ENCODE measurements at places on chromosomes 16 and 17.

GRCh38 chr16:85505794-85506634 is 107.1 kb upstream of the GSE1 start:
- DNase-seq = no peak

DNA sequence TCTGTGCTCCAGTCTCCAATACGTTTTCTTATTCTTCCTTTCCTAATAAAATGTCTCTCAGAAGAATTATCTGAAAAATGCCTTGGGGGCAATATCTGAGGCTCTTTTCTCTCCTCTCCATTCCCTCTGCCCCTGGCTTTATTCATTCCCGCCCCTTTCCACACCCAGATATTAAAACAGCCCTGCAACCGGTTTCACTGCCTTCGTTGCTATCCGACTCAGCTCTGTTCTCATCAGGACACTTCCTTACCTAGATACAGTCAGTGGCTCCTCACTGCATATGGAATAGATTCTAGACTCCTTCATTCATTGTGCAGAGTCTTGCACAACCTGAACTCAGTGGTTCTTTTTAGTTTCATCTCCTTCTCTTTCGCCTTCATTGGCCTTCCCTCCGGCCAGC is 52.0 kb upstream of the TEKT3 start:
- no peak for DNase-seq

GRCh38 chr17:39926588-39927100 is 757 bp downstream of the ORMDL3 start:
- peak; percentile 64 for DNase-seq

- no peak for DNase-seq
Measured at GRCh38 chr17:50355336-50355700, 9.4 kb downstream of the XYLT2 start.

DNA sequence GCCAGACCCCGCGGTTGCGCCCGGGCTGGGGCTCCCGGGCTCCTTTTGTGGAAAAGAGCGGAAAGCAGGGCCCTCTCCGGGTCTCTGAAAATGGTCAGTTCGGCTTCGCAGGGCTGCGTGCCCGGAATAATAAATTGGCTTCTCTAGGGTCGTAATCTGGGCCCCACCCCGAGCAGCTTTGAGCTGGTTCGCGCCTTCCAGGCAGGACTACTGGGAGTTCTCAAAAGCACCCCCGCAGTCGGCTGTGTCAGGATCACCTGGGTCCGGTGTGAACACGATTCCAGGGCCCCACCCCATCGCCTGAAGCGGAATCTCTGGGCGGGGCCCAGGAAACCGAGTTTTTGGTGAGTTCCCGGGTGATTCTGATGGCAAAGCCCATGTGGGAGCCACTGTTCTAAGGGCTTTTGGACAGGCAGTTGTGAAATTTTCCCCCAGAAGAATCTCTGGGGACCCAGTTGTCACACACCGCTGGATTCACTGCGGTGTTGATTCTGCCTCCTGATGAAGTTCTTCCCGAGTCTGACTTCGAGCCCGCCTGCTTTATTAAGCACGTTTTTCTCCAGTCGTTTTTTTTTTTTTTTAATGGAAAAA is 77.0 kb downstream of the MRC2 start:
- DNase-seq = peak; percentile 79
